ENCODE measurements at places on chromosomes 5 and 9.
A peak's percentile ranks its signal among the peaks of the same experiment; 100 is the strongest.

DNA sequence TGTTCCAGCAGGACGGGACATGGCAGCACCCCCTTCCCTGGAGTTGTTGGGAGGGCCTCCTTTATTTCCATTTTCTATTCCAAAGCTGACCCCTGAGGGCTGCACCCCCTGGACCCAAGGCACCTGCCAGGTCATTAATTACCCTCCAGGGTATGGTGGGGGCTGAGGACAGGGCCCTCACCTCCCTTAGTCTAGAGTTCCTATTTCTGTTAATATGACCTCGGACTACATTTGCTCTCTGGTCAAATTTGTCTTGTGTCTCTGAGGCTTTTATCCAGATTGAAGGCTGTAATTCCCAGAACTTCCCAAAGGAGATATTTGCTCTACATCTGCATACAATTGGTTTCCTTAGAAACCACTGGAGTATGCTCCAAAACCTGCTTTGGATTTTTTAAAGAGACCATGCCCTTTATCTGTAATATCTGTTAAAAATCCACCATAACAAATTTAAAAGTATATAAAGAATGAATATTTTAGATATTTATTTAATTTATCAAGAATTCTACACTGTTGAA, 16.8 kb downstream of the PHF2 start:
- DNase-seq = no peak

- DNase-seq = no peak
These were observed 1.1 kb upstream of the ELL2 start for GRCh38 chr5:95962785-95963184.

DNA sequence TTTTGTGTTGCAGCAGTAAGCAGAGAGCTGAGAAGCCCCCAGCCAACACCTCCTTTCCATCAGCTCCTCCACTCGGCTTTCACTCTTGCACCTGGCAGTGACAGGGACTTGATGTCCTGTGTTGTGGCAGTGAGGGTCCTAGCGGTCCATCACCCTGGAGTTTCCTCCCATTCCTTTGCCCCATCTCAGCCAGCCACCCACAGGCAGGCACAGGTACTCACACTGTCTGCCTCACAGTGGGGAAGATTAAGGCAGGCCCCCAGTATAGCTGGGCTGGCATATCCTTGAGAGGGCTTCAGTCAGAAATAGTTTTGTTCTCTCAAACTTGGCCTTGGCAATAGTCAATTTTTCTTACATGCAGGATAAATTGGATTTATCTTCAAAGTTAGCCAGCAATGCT, 362.7 kb downstream of the GADD45G start:
- no peak for DNase-seq

DNA sequence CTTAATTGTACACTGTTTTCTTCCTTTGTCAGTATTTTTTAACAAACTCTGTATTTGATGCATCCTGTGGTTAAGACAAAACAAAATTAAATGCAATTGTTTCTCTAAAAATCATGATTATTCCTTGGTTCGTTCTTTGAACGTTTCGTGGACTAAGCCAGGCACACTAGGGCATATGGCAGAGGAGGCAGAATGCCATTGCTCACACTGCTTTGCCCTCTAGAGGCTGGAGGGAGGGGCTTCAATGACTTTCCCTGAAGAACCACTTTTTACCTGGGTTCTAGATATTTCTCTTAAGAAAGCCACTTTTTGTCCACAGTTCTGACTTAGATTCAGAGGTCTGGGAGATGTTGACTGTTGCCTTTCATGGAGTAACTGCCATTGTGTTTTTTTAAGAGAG, 236.2 kb upstream of the ADAMTSL1 start:
- no peak for DNase-seq

- no peak for DNase-seq
These were observed 617 bp upstream of the PTPRD start for GRCh38 chr9:10613419-10613818.

DNA sequence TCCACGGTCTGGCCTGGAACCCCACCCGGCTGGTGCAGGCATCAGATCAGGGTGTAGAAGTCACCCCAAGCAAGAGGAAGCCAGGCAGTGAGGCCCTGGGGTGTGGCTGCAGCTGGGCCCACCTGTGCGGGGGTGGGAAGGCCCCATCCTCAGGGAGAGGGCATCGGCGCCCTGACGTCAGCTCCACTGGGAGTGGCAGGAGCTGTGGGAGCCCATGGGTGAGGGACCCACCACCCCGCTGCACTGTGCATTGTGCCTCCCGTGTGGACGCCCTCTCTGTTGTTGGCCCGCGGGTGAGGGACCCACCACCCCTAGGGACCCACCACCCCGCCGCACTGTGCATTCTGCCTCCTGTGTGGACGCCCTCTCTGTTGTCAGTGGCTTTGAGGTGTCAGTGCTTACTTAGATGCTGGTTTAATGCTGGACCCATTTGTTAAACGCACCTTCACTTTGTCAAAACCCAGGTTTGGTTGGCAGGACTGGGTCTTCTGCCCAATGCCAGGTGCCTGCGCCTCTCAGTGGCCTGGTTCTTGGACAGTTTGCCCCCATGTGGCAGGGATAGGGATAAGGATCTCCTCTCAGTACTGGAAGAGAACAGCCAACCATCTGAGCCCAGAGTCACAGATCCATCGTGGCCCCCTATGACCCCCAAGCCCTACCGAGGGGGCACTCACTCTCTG, 6.9 kb upstream of the EXOC3 start:
- DNase-seq = no peak

- no peak for DNase-seq
These were observed 117.6 kb downstream of the CARTPT start for GRCh38 chr5:71836559-71837112.

DNA sequence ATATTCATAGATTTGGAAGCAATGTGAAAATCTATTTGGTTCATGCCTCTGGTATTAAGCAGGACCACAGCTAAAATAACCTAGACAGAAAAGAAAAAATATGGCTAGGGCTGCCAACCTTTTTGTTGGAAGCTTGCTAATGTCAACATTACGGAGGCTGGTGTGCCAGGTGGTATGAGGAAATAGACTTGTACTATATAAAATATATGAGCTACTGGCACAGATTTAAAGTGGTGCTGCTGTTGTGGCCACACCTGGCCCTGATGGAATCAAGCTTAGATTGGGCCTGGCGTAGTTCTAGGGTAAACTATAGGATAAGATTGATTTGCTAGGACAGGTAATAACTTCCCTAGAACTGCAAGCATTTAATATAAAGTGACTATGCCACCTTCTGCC, 10.6 kb upstream of the PARP8 start:
- no peak for DNase-seq

- no peak for DNase-seq
These were observed 730.3 kb downstream of the DNAH5 start for GRCh38 chr5:13214182-13214581.

DNA sequence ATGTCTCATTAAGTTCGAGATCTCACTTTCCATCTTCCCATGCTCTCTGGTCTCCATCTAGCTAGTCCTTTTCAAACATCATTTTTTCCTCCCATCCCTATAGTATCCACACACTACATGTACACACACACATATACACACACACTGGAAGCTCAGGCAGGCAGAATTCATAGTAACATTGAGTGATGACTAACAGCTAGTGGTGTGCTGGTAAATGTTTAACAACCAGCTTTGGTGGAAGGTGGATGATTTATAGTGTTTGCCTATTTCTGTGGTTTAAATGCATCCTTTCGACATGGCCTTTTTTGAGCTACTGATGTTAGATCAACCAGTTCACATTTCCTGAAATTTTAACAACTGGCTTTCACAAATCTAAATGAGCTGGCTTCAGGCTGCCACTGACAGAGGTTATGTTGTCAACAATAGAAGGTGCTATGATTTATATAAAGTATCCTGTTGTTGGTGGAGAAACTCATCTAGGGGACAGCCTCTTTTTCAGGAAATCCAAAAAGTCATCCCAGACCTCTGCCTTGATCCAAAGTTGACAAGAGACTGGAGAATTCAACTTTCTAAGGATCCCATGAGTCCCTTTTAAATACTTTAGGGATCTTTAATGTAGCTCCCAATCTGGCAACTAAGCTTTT, 117.8 kb downstream of the CCDC192 start:
- DNase-seq = no peak

- no peak for DNase-seq
These were observed 4.8 kb downstream of the ANKRD34B start for GRCh38 chr5:80565330-80565729.

GRCh38 chr5:176994460-176995121, 12.0 kb downstream of the UIMC1 start:
- DNase-seq = no peak

GRCh38 chr9:89946741-89947140, 341.9 kb downstream of the GADD45G start:
- no peak for DNase-seq

GRCh38 chr9:126222835-126223431, 103.7 kb upstream of the MVB12B start:
- no peak for DNase-seq

DNA sequence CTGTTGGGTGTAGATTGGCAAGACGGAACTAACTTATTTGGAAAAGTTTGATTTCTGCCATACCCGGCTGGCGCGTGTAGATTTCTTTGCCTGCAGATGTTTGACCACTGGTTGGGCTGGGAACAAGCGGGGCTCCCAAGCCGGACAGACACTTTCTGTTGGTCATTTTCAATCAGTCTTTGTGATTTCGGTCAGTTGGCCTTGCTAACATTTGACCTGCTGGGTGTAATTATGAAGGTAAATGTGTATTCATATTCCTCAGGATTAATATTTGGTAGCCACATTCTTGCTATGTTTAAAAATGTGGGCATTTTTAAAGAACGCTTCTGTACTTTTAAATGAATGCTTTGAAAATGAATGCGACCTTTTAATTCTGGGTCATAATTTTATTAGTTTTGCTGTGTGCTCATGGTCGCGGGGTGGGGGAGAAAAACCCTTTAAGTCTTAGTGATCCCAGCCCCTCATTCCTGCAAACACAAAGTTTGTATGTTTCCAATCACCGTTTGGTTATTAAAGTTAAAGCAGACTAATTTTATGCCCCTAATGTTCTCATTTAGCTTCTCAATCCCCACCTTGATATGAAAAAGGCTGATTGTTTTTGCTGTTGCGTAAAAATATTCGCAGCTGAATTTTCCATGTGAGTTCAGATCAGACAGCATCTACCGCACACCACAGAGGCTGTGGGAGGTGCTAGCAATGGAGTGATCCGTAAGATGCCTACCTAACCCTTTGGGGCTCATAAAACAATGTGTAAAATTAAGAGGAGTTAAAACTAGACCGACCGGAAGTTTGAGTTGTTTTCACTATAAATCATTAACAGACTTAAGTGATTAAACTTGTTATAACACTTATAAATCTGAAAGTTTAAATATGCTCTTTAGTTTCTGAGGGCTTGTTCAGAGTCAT, 1.5 kb downstream of the RASGRF2 start:
- DNase-seq = peak; percentile 23

DNA sequence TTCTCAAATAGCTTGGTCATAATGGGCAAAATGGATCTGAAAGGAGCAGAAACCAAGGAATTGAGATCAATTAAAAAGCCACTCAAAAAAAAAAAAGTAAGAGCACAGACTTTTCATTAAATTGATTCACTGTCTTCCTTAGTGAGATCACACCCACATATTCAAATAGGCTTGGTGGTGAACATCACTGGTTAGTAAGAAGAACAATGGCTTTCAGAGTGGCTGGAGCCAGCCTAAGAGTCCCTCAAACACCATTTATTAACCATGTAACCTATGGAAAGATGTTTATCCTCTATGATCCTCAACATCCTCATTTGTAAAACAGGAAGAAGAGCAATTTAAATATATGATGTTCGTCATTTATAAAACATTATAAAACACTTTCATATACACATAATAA, 12.4 kb downstream of the CCDC112 start:
- DNase-seq = no peak

- DNase-seq = no peak
These were observed 387.4 kb downstream of the ACTL7B start for GRCh38 chr9:108468364-108468763.

DNA sequence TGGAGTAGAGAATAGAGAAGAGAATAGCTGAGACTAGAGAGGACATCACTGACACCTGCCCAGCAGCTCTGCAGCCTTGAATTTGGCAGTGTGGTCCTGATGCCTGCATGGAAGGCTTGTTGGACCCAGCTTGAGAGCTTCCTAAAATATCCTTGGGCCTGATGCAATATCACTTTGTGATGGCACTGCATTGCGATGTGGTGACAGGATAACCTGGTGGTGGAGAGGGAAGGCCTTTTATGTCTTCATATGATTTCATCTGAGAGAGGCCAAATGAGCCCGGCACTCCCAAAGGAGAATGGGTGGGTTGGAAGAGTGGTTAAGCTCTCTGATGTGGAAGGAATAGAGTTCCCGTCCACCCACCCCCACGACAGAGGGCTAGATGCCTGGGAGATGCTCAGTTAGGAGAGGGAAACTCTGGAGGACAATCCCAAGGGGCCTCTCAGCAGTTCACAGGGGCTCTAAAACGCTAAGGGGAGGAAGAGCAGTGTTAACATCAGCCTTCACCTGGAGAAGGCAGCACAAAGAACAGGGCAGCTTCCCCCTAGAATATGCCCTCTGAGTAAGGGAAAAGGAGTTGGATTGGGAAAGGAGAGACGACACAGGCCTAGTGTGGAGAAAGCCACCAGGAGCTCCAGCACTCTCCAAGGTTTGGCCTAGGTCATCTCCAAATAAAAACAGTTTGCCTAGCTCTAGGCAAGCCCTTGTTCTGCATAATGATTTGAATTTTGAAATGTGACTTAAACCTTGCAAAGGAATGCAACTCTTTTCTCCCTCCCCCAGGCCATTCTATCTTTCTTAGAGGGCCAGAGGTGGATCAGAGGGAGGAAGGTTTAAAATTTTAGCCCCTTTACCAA, 99.8 kb upstream of the SSBP2 start:
- DNase-seq = no peak

GRCh38 chr5:5784101-5784500, 361.6 kb downstream of the ICE1 start:
- DNase-seq = no peak

- no peak for DNase-seq
These were observed 1.9 kb upstream of the PCDHAC2 start for GRCh38 chr5:140964356-140964755.

- DNase-seq = no peak
These were observed 30.5 kb upstream of the MSH3 start for GRCh38 chr5:80623999-80624398.

- DNase-seq = no peak
These were observed 49.0 kb downstream of the ERGIC1 start for GRCh38 chr5:172883066-172883465.

- no peak for DNase-seq
These were observed 19.3 kb upstream of the IGFBPL1 start for GRCh38 chr9:38443597-38443996.

- DNase-seq = no peak
These were observed 130.9 kb downstream of the PALM2AKAP2 start for GRCh38 chr9:109910671-109911518.

GRCh38 chr5:178125253-178125906, 5.4 kb upstream of the RMND5B start:
- DNase-seq = no peak

GRCh38 chr9:114112325-114112724, 13.2 kb upstream of the KIF12 start:
- DNase-seq = no peak

GRCh38 chr5:127254729-127255284, 35.8 kb upstream of the MEGF10 start:
- DNase-seq = no peak

GRCh38 chr5:123874600-123875201, 362.7 kb downstream of the CSNK1G3 start:
- DNase-seq = no peak

GRCh38 chr5:120139039-120139438, 325.1 kb upstream of the PRR16 start:
- no peak for DNase-seq

Data from activated gamma-delta T cell treated with Interleukin-2 at 50 U/mL for 16 hours (primary cell).